ENCODE measurements at places on chromosomes 3 and 15.

DNA sequence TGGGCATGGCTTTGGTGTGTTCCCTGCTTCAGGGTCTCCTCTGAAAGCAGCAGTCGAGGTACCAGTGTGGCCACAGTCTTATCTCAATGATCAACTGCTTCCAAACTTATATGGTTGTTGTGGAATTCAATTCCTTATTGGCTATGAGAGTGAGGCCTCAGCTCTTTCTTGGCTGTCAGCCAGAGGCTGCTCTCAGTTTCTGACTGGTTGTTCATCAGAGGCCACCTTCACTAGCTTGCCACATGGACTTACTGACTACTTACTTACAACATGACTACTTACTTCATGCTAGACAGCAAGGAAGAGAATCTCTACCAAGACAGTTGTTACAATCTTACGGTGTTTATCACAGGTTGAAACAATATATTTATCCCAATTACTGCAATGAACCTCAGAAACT, 789.2 kb downstream of the DIPK2A start:
- no peak for DNase-seq

DNA sequence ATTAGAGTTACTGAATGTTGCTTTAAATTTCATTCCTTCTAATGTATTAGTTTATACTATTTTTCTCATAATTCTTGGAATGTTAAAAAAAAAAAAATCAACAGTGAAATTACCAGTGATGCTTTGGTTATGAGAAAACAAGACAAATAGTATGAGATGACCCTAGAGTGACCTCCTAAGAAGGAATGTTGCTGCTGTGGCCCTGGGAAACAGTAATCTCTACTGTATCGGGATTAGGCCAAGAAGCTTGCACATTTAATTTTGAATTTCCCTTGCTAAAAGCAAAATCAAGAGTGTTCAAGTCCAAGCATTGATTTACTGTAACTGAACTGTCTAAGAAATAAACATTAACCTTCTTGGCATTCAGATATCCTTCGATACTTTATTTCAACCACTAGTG, 18.1 kb downstream of the TOPBP1 start:
- DNase-seq, result no peak

- DNase-seq, result no peak
Observed at GRCh38 chr3:140250945-140251344, 316.0 kb downstream of the CLSTN2 start.

DNA sequence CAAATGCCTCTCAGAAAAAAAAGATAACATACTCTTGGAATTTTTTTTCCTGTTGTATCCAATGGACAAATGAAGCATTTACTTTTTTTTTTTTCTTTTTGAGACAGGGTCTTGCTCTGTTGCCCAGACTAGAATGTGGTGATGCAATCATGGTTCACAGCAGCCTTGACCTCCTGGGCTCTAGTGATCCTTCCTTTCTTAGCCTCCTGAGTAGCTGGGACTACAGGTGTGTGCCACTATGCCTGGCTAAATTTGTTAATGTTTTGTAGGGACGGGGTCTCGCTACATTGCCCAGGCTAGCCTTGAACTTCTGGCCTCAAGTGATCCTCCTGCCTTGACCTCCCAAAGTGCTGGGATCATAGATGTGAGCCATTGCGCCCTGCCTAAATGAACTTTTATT, 167.2 kb downstream of the ISL2 start:
- DNase-seq, result no peak

DNA sequence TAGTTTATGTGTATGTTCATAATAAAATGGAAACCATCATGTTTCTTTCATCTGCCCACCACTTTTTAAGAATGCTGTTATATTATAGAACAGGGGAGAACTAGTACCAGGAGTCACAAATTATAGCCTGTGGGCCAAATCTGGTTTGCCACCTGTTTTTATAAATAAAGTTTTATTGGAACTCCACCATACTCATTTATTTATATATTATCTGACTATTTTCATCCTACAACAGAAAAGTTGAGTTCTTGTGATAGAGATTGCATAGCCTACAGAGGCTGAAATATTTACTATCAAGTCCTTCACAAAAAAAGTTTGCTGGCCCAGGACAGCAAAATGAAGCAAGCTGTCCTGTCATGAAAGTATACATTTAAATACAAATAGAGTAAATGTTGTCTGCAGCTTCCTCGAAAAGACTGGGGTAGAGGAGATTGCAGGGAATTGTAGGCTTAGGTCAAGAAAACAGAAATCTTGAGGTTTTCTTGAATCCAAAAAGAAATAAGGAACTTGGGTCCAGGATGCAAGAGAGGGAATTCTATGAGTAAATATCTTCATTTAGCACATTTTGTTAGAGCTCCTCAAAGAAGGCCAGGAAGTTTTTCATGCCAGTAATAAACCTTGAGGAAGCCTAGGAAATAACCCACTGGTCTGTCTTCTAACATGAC, 41.1 kb downstream of the FILIP1L start:
- no peak for DNase-seq

DNA sequence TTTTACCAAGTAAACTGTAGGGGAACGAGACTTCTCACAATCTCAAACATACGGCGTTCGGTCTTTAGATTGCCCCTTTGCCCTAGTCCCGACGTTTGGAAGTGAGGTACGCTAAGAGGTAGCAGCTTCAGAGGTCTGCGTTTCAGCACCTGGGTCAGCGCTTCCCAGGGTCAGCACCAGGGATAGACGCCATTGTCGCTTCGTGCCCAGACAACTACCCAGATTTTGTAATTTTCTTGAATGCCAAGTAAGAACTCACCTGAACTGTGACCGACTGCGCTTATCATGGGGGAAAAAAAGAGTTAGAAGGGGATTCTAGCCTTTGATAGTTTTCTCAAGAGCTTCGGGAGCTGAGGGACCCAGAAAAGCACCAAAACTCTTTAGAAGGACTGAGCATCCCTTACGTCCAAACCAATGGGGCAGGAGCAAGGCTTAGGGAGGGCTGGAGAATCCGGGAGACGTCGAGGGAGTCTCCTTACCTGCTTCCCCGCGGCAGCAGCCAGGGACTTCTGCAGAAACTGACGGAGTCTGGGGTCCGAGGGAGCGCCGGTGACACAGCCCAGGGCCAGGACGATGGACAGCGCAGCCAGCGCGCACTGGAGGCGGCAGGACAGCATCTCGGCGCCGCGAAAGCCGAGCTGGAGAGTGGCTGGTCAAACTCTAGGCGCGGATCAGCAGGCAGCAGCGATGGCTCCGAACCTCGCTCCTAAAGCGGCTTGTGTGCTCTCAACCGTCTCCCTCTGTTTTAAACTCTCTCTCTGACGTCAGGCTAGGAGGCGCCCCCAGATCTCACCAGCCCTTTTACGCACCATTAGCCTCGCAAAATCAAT, at the start of gene SST:
Gene SST (minus strand): TSS at position 720 of the 830 bp plus-strand sequence. CDS start 103 bp downstream, at position 617.
- DNase-seq, result no peak

DNA sequence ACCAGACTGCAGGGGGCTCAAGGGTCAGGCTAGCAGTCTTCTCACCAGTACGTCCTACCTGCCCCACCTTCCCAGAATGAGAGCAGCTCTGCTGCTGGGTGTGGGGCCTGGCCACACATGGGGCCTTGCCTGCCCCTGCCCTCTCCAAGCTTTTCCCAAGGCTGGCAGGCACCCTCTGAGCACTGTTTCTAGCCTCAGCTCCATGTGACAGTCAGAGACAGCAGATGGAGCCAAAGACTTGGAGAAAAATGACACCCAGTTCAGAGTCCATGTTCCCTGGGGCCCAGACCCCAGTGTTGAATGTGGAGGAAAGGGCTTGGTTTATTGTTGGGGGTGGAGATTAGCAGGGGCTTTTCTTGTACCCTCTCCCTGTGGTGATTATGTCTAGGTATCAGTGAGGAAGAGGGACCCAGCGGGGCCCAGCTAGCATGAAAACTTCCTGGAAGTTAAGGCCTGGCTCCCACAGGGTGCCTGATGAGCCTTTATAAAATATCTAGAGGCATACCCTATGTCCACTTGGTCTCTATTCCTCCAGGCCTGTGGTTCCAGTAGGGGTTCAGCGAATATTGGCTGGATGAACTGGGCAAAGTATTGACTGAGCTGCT, 153.8 kb downstream of the EEFSEC start:
- peak; percentile 42 for DNase-seq

DNA sequence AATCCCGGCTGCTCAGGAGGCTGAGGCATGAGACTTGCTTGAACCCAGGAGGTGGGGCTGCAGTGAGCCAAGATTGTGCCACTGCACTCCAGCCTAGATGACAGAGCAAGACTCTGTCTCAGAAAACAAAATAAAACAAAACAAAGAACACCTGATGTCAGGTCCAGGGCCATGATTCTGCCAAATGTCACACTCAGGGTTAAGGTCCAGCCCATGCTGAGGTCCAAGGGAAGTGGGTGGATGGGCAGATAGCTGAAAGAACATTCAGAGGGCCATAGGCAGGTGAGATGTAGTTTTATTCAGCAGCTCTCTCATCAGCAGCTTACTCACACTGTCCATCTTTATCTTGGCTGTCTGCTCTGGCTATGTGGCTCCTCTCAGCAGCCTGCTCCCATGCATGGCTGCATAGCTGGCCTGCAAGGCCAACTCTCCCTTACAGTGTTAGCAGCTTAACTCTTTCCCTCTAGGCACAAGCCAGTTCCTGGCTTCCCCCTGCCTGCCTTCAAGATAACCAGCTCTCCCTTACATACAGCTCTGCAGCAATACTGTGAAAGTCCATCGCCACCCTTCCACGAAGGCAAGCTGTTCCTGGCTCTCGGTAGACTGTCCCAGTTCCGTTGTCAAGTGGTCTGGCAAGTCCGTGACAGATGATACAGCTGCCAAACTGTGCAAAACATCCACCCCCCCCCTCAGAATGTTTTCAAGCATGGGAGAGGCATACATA, 62.4 kb upstream of the SIAH2 start:
- no peak for DNase-seq

DNA sequence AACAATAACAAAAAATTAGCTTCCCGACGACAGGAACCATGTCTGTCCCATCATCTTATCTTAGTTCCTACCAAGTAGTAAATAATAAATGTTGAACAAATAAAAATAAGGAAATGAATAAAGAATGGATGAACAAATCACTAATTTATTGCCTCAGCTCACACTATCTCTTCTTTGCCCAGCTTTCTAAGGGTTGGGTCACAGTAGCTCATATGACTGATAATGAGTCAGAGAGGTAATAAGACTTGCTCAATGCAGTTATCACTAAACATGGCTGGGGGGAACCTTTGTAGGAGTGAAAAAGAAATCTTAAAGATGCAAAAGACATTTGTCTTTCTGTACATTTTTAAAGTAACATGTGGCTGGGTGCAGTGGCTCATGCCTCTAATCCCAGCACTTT, 182.2 kb downstream of the WDR76 start:
- DNase-seq, result no peak
